ENCODE measurements at places on chromosomes 2 and 18. TPM values are rescaled to one million over a fixed set of nuclear protein-coding genes. Genes with fewer than 3 reads are reported as not detected.
A peak's percentile ranks its signal among the peaks of the same experiment; 100 is the strongest.

DNA sequence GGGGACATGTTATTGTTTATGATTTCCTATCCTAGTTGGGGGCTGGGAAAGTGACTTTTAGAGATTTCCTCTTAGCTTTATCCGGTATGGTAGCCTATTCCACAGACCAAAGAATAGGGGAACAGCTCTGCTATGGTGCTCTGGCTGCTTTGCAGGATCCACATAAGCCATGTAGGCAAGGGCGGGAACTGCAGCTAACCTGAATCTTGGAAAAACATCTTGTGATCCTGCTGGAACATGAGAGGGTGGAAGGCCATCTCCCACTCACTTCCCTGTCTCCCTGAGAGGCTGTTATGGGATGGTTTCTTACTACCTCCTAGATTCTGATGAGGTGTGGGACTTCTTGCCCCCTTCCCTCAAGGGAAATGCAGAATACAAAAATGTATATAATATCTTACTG is 2.0 kb upstream of the DARS1 start:
- H3K27ac ChIP-seq, result no peak overlapping the region
- no peaks in the 10 kb centered on the region for H3K27me3 ChIP-seq
- no peak for DNase-seq
- H3K36me3 ChIP-seq, result no peaks in the 10 kb centered on the region
- no peak overlapping the region for H3K4me3 ChIP-seq
- H3K4me1 ChIP-seq, result peaks cover 8% of the 10 kb centered on the region

GRCh38 chr2:62561586-62561985 is 55.6 kb upstream of the TMEM17 start:
- no peaks in the 10 kb centered on the region for H3K4me1 ChIP-seq
- H3K4me3 ChIP-seq, result no peak overlapping the region
- H3K36me3 ChIP-seq, result no peaks in the 10 kb centered on the region
- no peak overlapping the region for H3K27ac ChIP-seq
- DNase-seq, result no peak
- H3K27me3 ChIP-seq, result peaks cover 9% of the 10 kb centered on the region

- DNase-seq, result no peak
- no peaks in the 10 kb centered on the region for H3K27me3 ChIP-seq
- H3K4me1 ChIP-seq, result peaks cover 31% of the 10 kb centered on the region
- H3K27ac ChIP-seq, result peak overlapping the region; percentile 86
- peak overlapping the region; percentile 64 for H3K4me3 ChIP-seq
- H3K36me3 ChIP-seq, result peaks cover 7% of the 10 kb centered on the region
Measured at GRCh38 chr18:5975111-5976002, 80.0 kb upstream of the TMEM200C start.

DNA sequence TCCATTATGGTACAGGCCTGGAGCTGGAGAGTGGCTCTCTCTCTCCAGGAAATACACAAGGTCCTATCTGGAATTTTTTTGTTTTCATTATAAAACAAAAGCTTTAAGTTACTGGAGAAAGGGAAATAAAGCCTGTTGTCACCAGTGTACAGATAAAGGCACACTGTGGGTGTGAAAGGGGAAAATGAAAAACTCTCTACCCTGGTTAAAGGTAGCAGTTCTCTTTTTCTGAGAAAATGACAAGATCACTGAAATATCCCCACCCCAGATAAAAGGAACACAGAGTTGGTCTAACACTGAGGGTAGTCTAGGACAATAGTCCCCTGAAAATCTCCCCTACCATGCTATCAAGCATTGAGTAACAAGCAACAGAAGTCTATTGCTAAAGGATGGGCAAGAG is 438.7 kb downstream of the MBD2 start:
- H3K27me3 ChIP-seq, result no peaks in the 10 kb centered on the region
- H3K4me3 ChIP-seq, result no peak overlapping the region
- H3K4me1 ChIP-seq, result no peaks in the 10 kb centered on the region

GRCh38 chr18:9108911-9109310 is 6.4 kb downstream of the NDUFV2 start:
- no peak overlapping the region for H3K27ac ChIP-seq
- peaks cover 55% of the 10 kb centered on the region for H3K4me1 ChIP-seq
- no peak overlapping the region for H3K4me3 ChIP-seq
- DNase-seq, result no peak

- no peak for DNase-seq
- peaks cover 5% of the 10 kb centered on the region for H3K4me1 ChIP-seq
- no peak overlapping the region for H3K4me3 ChIP-seq
- H3K27ac ChIP-seq, result peak overlapping the region; percentile 89
- H3K36me3 ChIP-seq, result no peaks in the 10 kb centered on the region
Measured at GRCh38 chr2:240985881-240986786, 12.3 kb upstream of the SNED1 start.

- peaks cover 18% of the 10 kb centered on the region for H3K36me3 ChIP-seq
- H3K27me3 ChIP-seq, result no peaks in the 10 kb centered on the region
- DNase-seq, result no peak
- no peak overlapping the region for H3K27ac ChIP-seq
Measured at GRCh38 chr2:46679761-46680160, 200.4 kb downstream of the TMEM247 start.

GRCh38 chr2:88320076-88320773 is 132.3 kb downstream of the FOXI3 start:
- no peak for DNase-seq
- H3K4me3 ChIP-seq, result no peak overlapping the region
- peaks cover 19% of the 10 kb centered on the region for H3K27me3 ChIP-seq
- H3K36me3 ChIP-seq, result no peaks in the 10 kb centered on the region

DNA sequence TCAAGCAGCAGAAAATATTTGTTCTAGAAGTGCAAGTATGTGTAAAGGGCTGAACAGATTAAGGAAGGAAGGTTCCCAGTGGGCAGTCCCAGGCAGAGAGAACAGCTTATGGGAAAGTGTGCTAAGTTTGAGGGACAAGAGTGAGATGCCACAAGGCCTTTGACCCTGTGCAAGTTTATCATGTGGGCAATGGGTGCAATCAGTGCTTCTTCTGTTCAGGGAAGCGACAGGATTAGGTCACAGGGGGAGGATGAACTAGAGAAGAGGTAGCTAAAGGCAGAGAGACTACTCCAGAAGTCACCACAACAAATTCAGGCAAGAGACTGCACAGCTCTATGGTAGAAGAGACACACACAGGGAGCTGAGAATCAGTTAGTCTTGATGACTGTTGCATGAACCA is 44.3 kb downstream of the LPIN2 start:
- H3K27ac ChIP-seq, result peak overlapping the region; percentile 84
- no peak for DNase-seq
- H3K4me3 ChIP-seq, result peak overlapping the region; percentile 16

DNA sequence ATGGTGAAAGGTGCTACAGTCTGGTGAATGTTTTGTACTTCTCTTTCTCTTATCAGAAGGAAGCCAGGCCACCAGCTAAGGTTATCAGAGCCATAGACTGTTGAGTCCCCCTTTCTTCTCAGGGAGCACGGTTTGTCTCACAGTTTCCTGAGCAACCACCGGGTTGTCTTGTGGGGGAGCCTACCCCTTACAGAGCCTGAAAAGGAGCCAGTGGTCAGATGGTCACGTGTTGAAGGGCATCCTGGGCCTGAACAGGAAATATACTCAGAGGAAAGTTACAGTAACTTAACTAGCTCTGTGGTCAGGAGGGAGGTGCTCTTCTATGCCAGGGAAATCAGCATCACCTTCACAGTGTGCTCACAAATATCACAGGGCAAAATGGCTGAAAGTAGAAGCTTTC is 11.6 kb downstream of the CD28 start:
- DNase-seq, result no peak
- peaks cover 67% of the 10 kb centered on the region for H3K27me3 ChIP-seq

DNA sequence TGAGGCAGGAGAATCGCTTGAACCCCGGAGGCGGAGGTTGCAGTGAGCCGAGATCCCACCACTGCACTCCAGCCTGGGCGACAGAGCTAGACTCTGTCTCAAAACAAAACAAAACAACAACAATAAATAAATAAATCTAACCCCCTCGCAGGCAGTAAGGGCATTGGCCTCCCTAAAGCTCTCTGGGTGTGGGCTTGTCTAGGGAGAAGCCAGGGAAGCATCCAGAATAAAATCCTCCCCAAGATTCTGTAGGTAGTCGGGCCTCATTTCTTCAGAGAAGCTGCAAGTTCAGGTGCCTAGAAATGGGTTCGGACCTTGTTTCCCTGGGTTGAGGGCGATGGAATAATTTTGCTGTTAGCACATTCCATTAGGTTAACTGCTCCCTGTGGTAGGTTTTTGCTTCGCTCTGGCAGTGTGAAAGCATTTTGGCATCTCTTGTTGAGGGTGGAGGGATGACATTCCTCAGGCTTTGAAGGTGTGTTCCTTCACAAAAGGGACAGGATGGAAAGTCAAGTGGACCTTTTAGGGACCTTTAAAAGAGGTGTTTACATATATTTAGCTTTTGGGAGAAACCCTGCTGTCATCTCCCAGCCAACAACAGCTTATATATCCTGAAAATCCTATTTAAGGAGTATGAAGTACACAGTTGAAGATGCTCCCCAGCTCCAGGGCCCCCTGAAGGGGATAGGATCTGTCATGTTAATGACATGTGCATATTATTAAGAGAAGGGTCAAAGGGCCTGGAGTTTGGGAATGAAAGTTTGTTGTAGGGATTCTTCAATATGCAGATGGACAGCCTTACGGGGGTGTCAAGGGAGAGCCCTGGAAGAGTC is 17.7 kb downstream of the MYCN start:
- DNase-seq, result no peak
- H3K36me3 ChIP-seq, result no peaks in the 10 kb centered on the region
- no peak overlapping the region for H3K27ac ChIP-seq
- H3K4me3 ChIP-seq, result no peak overlapping the region

DNA sequence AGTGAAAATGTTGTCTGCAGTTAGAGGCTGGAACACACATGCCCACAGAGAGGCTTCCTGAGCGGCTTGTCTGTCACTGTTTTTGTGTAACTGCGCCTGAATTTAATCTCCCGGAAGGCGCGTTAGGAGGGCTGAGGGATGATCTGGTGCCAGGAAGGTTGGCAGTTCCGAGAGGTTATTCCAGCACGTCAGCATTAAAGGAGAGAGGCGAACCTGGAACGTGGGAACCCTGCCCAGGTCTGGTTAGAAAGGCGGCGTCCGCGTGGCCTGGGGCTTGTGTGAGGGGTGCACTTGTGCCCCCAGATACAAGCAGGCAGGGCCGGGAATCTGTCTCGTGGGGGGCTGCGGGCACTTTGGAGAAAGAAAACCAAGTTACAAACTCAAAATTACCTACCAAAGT is 75.3 kb downstream of the NFATC1 start:
- DNase-seq, result no peak
- no peaks in the 10 kb centered on the region for H3K27me3 ChIP-seq
- no peak overlapping the region for H3K4me3 ChIP-seq
- H3K4me1 ChIP-seq, result peaks cover 21% of the 10 kb centered on the region

- H3K4me3 ChIP-seq, result no peak overlapping the region
- no peaks in the 10 kb centered on the region for H3K27me3 ChIP-seq
- no peaks in the 10 kb centered on the region for H3K4me1 ChIP-seq
- no peak overlapping the region for H3K27ac ChIP-seq
- no peaks in the 10 kb centered on the region for H3K36me3 ChIP-seq
Measured at GRCh38 chr2:26461601-26462023, 16.3 kb downstream of the OTOF start.

DNA sequence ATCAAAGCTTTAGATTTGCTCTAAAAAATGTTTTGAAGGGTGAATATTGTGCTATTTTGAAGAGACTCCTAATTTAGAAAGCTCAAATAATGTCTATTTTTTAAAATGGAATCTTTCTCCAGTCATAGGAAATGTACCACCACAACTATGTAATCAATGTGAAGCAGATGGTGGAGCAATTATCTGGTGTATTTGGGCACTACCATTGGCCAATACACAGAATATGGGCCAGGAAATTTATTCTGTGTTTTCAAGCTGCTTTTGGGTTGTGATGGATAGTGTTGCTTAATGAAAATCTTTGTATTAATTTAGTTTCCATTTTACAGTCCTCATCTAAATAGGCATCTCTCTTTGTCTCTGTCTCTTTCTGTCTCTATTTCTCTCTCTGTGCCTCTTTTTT is 17.1 kb upstream of the VWC2L start:
- no peaks in the 10 kb centered on the region for H3K4me1 ChIP-seq
- DNase-seq, result no peak
- no peak overlapping the region for H3K27ac ChIP-seq
- H3K4me3 ChIP-seq, result no peak overlapping the region
- no peaks in the 10 kb centered on the region for H3K27me3 ChIP-seq
- H3K36me3 ChIP-seq, result no peaks in the 10 kb centered on the region

- no peak overlapping the region for H3K27ac ChIP-seq
- DNase-seq, result no peak
- H3K4me1 ChIP-seq, result no peaks in the 10 kb centered on the region
- H3K4me3 ChIP-seq, result no peak overlapping the region
Measured at GRCh38 chr2:5287558-5288334, 404.4 kb upstream of the SOX11 start.

DNA sequence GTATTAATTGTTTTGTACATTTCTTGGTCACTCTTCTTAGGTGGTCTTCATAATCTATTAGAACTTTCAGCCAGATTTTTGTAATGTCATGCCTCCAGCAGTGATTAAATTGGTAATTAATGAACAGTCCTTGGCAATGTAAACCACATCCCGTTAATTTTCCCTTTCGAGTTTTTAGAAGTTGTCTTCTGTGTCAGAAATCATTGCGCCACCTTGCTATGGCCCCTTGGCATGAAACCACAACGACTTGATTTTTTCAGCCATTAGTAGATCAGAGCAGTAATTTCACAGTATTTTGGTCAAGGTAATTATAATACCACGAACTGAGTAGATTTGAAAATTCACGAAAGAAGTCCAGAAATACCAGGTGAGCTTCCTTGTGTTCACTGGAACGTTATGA is 86.0 kb upstream of the OTX1 start:
- H3K4me1 ChIP-seq, result no peaks in the 10 kb centered on the region
- no peak overlapping the region for H3K4me3 ChIP-seq
- H3K27ac ChIP-seq, result no peak overlapping the region
- H3K36me3 ChIP-seq, result peaks cover 4% of the 10 kb centered on the region
- no peaks in the 10 kb centered on the region for H3K27me3 ChIP-seq

- no peak overlapping the region for H3K27ac ChIP-seq
- no peak overlapping the region for H3K4me3 ChIP-seq
- no peaks in the 10 kb centered on the region for H3K4me1 ChIP-seq
- no peak for DNase-seq
Measured at GRCh38 chr18:681985-682384, 24.5 kb downstream of the TYMS start.

GRCh38 chr2:17593841-17594491 is 53.5 kb downstream of the VSNL1 start:
- no peak for DNase-seq
- no peaks in the 10 kb centered on the region for H3K4me1 ChIP-seq
- H3K27me3 ChIP-seq, result peaks cover 34% of the 10 kb centered on the region
- no peak overlapping the region for H3K27ac ChIP-seq
- no peaks in the 10 kb centered on the region for H3K36me3 ChIP-seq

GRB14 gene
- not detected for polyA plus RNA-seq

CNDP1 gene
- not detected for polyA plus RNA-seq

RGPD3 gene
- not detected for polyA plus RNA-seq

UGT1A8 gene
- not detected for polyA plus RNA-seq

OR6B2 gene
- not detected for polyA plus RNA-seq

VWA3B gene
- polyA plus RNA-seq, result not detected

All from naive B cell (primary cell).